ENCODE measurements at places on chromosomes 7 and 10.
A peak's percentile ranks its signal among the peaks of the same experiment; 100 is the strongest.

GRCh38 chr7:154915600-154915999 lies 87.3 kb downstream of the PAXIP1 start:
- DNase-seq, result no peak

GRCh38 chr10:132324186-132324585 lies 7.8 kb upstream of the LRRC27 start:
- DNase-seq, result no peak

- no peak for DNase-seq
Observed at GRCh38 chr10:34223658-34224057, 591.4 kb downstream of the PARD3 start.

DNA sequence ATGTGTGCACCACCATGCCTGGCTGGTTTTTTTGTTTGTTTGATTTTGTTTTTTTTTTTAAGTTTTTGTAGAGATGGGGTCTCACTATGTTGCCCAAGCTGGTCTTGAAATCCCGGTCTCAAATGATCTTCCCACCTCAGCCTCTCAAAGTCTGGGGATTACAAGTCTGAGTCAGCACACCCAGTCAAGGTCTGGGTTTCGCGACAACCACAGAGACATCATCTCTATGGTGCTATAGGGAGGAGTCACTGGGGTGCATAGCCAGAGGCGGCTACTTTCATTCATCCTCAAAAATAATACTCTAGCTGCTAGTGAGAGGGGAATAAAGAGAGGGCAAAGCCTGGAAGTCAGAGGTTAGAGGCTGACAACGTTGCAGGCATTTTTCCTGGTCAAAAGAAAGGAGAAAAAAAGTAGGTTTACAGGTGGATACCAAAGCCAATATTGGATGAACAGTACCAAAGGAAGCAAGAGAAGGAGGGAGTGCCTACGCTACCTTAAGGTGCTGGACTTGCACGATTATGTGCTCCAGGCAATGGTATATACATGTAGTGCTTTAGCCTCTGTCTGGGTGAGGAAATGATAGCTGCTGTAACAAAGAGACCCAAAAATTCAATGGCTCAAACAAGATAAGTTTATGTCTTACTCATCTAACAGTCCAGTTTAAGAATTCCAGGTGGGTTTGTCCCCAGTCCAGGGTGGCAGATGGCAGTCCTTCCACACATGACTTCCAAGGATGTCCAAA lies 178.3 kb downstream of the SKIDA1 start:
- no peak for DNase-seq

GRCh38 chr10:35259769-35260397 lies 76.4 kb upstream of the CCNY start:
- DNase-seq, result no peak

DNA sequence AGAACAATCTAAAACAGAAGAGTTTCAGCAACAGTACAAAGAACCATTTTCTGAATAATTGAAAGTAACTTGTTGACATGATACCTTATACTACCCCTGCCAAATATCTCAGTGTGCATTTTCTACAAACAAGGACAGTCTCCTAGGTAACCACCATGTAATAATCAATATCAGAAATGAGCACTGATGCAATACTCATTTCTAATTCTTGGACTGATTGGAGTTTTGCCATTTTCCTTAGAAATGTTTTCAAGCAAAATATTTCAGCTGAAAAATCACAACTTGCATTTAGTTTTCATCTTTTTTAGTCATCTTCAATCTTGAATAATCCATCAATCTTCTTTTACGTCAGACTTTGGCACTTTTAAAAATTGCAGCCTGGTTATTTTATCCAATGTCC lies 420.2 kb downstream of the CDC14C start:
- no peak for DNase-seq

DNA sequence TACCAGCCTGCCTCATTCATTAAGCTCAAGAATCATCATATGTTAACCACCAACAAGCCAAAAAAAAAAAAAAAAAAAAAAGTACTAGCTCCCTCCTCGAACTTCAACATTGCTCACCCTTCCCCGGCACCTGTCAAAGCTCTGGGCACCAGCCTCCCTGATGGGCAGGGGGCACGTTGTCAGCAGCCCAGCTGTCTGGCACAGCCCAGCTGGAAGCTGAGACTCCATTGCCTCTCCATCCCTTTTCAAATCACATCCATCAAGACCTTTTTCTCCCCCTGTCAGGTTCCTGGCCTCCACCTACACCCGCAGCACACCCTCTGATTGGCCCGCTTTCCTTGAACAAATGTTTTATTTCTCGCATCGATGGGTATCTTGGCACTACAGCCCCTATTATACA lies 913.3 kb upstream of the AUTS2 start:
- no peak for DNase-seq

- DNase-seq, result no peak
Observed at GRCh38 chr10:74445493-74445892, 294.5 kb downstream of the ADK start.

DNA sequence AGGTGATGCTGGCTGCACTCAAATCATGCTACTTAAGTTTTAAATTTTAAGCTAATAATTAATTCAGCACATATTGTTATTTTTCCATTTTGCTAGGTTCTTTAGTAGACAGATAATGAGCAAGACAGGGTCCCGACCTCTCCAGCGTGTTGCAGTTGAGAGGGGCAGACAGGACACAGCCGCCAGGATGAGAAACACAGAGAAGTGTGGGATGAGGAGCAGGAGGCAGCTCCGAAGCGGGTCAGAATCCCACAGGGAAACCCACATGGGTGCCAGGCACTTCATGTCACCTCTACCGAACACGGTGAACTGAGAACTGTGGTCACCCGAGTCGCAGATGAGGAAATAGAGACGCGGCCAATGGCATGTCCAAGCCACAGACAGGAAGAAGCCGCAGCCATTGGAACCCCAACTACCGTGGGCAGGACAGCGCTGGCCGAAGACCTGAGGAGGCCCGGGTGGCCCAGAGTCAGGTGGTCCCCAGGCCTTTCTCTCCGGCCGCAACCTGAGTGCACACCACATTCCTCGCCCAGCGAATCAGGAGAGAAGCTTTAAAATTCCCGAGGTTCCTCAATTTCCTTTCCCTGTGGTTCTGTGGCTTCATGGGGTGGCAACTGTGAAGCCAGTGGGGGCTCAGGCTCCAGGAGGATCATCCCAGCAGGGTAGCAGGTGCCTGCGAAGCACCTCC lies 213.0 kb downstream of the DNAJB6 start:
- no peak for DNase-seq

GRCh38 chr7:279821-280220 lies 10.1 kb upstream of the FOXL3 start:
- no peak for DNase-seq

- DNase-seq, result peak; percentile 65
Observed at GRCh38 chr7:155456738-155457543, 988 bp upstream of the EN2 start.

DNA sequence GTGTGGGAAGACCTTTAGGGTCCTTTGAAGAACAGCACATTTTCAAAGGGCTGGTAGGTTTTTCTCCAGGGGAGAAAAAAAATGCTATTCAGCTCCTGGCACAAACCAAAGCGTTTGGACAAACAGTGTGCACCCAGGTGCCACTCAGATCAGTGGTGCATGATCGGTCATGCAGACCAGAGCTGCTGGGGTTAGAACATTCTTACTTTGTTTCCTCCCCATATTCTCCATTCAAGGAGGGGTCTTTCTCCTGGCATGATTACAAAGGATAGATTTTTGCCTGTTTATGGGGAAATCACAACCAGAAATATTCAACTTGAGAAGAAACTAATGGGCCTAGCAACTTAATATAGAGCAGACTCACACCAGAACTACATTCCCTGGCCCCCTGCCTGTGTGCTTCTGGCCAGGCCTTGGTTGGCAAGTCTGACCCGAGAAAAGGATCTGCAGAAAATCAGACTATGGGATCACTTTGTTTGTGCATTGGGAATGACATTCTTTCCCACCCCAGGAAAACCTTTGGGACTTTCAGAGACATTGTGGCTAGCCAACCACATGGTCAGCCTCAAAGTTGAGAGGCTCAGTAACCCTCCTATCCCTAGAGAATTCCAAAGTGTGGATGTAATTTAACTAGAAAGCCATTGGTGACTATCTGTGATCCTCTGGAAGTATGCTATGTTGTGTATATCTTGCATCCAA lies 82.3 kb upstream of the FGL2 start:
- DNase-seq, result no peak

DNA sequence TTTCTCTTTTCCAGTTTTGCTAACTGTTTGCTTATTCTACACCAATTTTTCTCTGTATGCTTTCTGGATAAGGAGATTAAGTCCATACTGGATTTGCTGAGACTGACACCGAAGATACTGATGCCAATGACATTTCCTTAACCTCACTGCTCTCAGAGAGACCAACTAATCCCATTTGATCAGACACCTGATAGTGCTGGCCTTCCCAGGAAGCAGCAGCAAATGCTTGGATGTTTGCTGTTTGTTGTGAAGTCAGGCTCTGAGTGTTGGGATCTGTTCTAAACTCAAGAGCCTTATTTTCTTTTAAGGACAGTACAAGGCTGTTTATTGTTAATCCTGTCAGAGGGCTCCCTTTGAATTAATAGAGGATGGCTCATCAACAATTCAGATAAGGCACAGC lies 143.3 kb downstream of the ANK3 start:
- DNase-seq, result no peak

GRCh38 chr7:137345799-137346449 lies 2.4 kb upstream of the PTN start:
- DNase-seq, result no peak

- DNase-seq, result no peak
Observed at GRCh38 chr7:39838326-39838725, 111.7 kb upstream of the CDK13 start.

DNA sequence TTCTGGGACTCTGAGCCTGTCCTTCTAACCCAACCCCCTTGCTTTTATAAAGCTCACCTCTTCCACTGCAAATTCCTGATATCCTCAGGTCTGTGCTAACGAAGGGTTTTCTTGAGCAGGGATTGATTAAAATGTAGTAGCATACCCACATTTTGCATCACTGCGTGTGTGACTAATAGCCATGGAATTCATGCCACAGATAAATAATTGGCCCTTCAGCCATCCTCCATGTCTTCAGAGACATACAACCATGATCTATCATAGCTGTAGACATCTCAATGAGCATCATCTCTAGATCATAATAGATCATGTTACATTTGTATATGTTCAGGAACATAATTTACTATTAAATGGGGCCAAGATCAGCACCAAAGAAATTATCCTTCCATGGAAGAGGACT lies 990.3 kb downstream of the KCNMA1 start:
- DNase-seq, result no peak

GRCh38 chr10:59945590-59945989 lies 39.2 kb upstream of the CCDC6 start:
- no peak for DNase-seq

DNA sequence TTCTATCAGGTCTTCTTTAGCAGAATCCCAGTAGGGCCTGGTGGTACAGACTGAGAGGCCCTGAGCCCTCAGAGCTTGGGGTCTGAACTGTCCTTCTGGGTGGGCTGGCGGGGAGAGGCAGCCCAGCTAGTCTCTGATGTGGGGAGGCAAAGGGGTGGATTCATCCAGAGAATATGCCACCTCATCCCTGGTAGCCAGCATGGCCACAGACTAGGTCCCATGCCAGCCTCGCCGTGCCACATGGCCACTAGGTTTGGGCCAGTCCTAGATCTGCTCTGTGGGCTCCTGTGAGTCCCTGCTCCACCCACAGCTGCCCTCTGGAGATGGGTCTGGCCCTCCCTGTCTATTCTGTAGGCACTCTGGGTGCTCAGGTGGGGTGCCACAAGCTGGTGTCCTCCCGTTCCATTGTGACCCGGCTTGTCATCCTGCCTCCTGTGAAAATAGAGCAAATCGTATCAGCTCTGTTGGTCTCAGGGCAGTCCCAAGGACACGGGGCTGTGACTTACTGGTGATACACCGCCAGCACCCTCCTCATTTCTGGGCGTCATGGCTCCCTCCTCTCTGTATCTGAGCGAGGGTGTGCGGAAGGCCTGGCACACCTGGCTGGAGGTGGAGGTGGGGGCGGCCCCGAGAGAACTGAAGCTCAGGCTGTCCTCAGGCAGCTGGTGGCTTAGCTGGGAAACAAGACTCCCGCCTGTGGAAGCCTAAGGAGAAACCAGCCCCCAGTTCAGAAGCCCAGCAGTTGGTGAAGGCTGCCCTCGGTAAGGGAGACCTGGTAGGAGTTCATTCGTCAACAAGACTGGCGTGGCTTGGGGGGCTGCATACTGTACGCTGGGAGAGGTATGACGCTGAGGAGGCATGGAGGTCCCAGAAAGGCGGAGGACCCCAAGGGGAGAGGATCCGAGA lies 33.3 kb downstream of the UNC5B start:
- no peak for DNase-seq

DNA sequence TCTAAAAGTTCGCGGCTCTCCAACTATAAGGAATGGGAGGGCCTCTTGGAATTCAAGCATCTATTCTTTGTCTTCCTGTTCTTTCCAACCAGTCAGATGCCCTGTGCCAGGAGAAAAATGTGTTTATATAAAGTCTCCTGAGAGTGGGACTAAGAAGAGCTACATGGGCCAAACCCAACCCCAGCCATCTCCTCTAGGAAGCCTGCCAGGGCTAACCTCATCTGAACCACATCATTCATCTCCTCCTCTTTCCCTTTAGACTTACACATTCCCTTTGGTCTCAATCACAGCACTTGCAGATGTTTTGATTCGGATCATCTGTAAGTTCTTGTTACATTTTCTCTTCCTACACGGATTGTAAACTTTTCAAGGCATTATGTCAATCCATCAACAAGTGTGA lies 62.6 kb downstream of the DOCK4 start:
- DNase-seq, result no peak

- DNase-seq, result no peak
Observed at GRCh38 chr7:50775836-50776235, 6.9 kb downstream of the GRB10 start.

DNA sequence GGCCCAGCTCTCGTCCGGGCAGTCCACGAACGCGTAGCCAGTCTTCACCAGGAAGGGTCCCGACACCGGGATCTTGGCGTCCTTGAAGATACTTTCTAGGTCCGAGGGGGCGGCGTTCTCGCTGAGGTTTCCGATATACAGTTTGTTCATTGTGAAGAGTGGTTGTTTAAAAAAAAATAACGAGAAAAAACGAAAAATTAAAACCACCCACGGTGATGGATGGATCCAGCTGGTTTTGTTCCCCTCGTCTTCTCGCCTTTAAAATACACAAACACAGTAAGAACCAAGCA lies 385 bp downstream of the IGF2BP3 start:
- no peak for DNase-seq

DNA sequence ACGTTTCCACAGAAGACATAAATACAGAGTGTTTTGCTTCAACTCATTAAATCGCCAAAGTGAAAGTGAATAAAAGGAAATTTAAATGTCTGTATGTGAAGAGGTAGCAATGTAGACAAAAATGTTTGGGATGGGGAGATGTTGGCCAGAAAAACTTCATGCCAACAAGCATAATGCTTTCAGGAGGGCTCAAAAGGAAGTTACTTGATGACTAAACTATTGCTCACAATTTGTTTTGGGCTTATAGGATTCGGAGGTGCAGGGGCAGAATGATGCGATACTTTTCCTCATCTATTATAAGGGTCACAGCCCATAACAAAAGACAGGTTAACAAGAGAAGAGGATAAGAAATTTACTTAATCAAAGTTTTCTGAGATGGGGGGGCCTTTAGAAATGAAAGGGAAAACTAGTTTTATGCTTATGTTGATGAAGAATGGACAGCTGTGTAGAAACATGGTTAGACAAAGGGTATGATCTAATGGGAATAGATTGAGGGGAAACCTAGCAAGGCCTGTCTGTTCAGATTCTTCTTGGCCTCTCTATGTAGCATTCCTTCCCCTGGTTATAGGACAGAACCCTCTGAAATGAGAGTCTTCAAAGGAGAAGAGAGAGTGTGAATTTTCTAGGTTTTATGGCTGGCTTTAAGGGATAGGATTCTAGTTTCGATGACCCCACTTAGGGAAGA lies 898.6 kb downstream of the LRMDA start:
- DNase-seq, result no peak
